Bronchial smooth muscle cell (primary cell): ENCODE measurements at places on chromosomes 16 and 17. TPM values are rescaled to one million over a fixed set of nuclear protein-coding genes. Genes with fewer than 3 reads are reported as not detected.

The MYH3 gene
- 0.16 and 0.60 TPM in 2 replicates for total RNA-seq

The STH gene
- total RNA-seq: not detected in 2 replicates

The CHP2 gene
- not detected in 2 replicates for total RNA-seq

The KRTAP2-1 gene
- total RNA-seq: not detected in 2 replicates

The CD300LB gene
- not detected in 2 replicates for total RNA-seq

The CCL17 gene
- total RNA-seq: not detected in 2 replicates

The MYH1 gene
- total RNA-seq: not detected in 2 replicates

The GPRC5C gene
- total RNA-seq: 0.52 and 1.1 TPM in 2 replicates

The CACNG4 gene
- total RNA-seq: not detected in 2 replicates

The ASGR2 gene
- not detected in 2 replicates for total RNA-seq

The CD300A gene
- not detected in 2 replicates for total RNA-seq
